ENCODE measurements at places on chromosomes 16 and 17.

- no peak for DNase-seq
Measured at GRCh38 chr17:27591986-27592385, 39.0 kb upstream of the LGALS9 start.

GRCh38 chr16:23174622-23175021 lies 7.9 kb upstream of the SCNN1G start:
- DNase-seq = no peak

- DNase-seq = no peak
Measured at GRCh38 chr17:71482625-71483024, 638.2 kb upstream of the SOX9 start.

DNA sequence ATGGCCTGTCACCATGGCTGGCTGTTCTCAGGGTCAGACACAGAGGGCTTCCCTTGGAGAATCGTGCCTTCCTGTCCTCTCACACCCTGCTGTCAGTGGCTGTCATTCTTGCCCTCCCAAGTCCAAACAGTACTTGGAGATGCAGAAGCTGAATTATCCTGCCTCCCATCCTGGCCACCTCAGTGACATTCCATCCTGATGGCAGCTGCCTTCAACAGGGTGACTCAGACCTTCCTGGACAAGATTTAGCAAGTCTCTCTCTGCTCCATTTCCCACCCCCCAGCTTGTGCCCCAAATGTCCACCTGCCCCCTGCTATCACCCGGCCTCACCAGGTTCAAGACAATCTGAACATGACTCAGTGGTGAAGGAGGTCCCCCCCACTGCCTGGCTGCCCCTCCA lies 4.8 kb upstream of the KRT36 start:
- no peak for DNase-seq

DNA sequence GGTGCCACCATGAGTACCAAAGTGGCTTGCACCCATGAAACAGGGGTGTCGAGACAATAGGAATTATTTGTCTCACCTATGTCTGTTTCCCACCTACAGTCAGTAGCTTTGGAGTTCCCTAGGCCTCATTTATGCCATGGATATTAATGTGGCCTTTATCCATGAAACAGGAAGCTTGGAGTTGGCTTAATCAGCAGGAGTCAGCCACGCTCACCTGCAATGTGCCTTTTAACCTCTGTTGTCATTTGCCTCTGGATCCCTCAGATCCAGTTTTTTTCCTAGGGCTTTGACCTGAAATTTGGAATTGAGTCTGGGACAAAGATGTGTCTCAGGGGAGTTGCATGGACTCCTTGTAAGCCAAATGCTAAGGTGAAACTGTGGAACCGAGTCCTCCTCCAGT lies 44.4 kb downstream of the TAOK1 start:
- no peak for DNase-seq
